ENCODE measurements at places on chromosomes 3 and 15. TPM values are rescaled to one million over a fixed set of nuclear protein-coding genes. Genes with fewer than 3 reads are reported as not detected.

PLXNB1 gene
- 2.0 TPM for total RNA-seq

NME9 gene
- 2.0 TPM for total RNA-seq

NFKBIZ gene
- total RNA-seq = 79.3 TPM

TGM4 gene
- total RNA-seq = not detected

C15orf62 gene
- total RNA-seq = 0.33 TPM

DNA sequence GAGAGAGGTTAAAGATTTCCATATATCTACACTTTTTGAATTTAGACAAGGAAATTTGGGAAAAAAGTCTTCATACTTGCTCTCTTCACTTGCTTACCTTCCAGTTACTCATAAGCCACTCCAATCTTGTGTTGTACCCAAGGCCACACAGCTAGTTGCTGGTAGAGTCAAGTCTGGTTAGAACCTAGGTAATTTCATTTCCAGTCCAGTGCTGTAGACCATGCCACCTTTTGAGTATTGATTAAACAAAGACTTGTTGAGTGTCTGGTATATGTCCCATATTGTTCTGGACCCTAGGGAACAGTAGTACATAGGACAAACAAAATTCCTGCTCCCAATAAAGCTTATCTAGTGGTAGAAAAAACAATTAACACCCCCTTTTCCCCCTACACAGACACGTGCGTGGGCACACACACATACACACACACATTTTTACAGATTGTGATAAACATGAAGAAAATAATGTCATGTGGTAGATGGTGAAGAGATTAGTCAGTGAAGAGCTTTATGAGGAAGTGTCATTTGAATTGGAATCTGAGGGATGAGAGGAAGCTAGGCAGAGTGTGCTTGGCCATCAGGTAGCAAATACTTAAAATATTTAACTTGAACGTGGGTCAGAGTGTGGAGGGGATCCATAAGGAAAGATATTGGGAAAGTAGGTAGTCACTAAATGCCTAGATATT, 2.1 kb downstream of the CMC1 start:
- H3K4me3 ChIP-seq = peak overlapping the region; percentile 20
- H3K36me3 ChIP-seq = peaks cover 9% of the 10 kb centered on the region
- no peaks in the 10 kb centered on the region for H3K27me3 ChIP-seq
- no peak overlapping the region for H3K27ac ChIP-seq

GRCh38 chr15:75059607-75060006, 36.2 kb downstream of the PPCDC start:
- no peaks in the 10 kb centered on the region for H3K4me1 ChIP-seq
- H3K4me3 ChIP-seq = no peak overlapping the region
- no peak for DNase-seq
- peaks cover 2% of the 10 kb centered on the region for H3K27me3 ChIP-seq

DNA sequence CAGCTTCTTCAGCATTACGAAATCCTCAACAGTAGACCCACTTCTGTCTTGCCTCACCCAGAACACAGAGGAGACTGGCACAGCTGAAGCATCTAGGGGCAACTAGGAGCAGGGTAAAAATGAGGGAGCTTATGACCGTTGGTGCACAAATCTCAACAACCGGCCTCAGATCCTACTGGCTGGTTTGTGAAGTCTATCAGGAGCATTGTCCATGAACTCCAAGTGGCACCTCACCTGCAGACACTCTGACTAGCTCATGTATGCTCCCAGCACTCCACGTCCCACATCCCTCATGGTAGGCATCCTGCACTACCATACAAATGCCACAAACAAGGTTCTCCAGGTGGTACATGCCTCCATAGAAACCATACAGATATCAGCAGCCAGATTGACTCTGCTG, 163.1 kb downstream of the TLE3 start:
- no peak overlapping the region for H3K4me3 ChIP-seq
- no peak for DNase-seq
- H3K27ac ChIP-seq = no peak overlapping the region
- peaks cover 2% of the 10 kb centered on the region for H3K27me3 ChIP-seq

GRCh38 chr3:61617041-61617440, 55.7 kb downstream of the PTPRG start:
- H3K36me3 ChIP-seq = no peaks in the 10 kb centered on the region
- H3K4me3 ChIP-seq = no peak overlapping the region
- DNase-seq = no peak
- no peaks in the 10 kb centered on the region for H3K4me1 ChIP-seq

DNA sequence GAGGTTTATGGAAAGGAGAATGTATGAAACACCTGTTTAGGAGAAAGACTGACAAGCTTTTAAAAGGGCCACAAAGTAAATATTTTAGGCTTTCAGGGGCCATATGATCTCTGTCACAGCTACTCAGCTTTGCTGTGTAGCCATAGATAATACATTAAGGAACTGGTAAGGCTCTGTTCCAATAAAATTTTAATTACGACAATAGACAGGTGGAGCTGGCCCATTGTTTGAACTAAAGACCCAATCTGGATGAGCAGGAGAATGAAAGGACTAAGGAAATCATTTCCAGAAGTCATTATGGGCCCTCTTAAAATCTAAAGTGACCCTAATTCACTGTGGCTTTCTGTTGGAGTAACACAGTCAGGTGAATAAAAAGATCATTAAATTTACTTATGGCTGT, 48.5 kb upstream of the SLC12A8 start:
- peaks cover 4% of the 10 kb centered on the region for H3K4me1 ChIP-seq
- no peaks in the 10 kb centered on the region for H3K27me3 ChIP-seq
- DNase-seq = no peak

DNA sequence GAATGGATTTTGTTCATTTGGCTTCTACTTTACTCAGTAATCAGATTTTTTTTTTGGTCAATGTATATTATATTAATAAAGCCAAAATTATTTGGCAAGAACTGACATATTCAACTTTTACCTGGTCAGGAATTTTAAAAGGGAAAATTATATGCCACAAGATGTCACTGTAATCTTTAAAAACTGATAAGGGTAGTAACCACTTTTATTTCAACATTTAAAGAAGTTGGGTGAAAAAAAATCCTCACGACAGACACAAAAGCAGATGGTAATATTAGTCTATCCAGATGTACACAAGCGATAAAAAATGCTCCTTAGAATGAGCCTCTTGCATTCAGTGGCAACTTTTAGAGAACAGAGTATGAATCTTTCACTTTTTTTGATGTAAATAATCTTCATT, 101.9 kb downstream of the SERPINI1 start:
- no peak overlapping the region for H3K4me3 ChIP-seq
- no peaks in the 10 kb centered on the region for H3K36me3 ChIP-seq
- H3K27me3 ChIP-seq = peaks cover 7% of the 10 kb centered on the region
- H3K4me1 ChIP-seq = peaks cover 7% of the 10 kb centered on the region

DNA sequence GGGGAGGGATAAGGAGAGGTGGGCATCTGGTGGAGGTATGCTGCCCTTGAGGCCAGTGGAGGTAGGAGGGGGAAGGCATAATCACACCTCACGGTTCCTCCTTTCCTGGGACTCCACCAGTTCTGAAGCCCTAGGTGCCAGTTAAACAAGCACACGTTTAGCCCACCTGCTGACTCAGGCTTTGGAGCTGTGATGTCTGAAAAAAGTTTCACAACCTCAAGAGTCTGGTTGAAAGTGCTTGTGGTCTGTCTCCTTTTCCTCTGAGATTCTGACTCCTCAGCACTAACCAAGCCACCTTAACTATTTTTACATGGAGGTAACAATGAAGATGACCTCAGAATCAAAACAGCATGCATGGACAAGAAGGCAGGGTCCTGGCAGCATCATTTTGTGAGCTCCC, 23.0 kb downstream of the HPS3 start:
- no peak overlapping the region for H3K27ac ChIP-seq
- H3K4me1 ChIP-seq = peaks cover 5% of the 10 kb centered on the region
- peak; percentile 21 for DNase-seq
- H3K36me3 ChIP-seq = peaks cover 22% of the 10 kb centered on the region

GRCh38 chr15:35218215-35218614, 133.1 kb upstream of the NANOGP8 start:
- no peak overlapping the region for H3K4me3 ChIP-seq
- no peaks in the 10 kb centered on the region for H3K27me3 ChIP-seq

- no peak for DNase-seq
- H3K4me1 ChIP-seq = no peaks in the 10 kb centered on the region
- H3K27ac ChIP-seq = no peak overlapping the region
- H3K27me3 ChIP-seq = no peaks in the 10 kb centered on the region
- H3K36me3 ChIP-seq = no peaks in the 10 kb centered on the region
These were observed 51.8 kb downstream of the MITF start for GRCh38 chr3:69791106-69791505.

GRCh38 chr3:111227216-111227615, 155.6 kb downstream of the NECTIN3 start:
- H3K36me3 ChIP-seq = peaks cover 1% of the 10 kb centered on the region
- no peaks in the 10 kb centered on the region for H3K4me1 ChIP-seq
- DNase-seq = no peak
- H3K27me3 ChIP-seq = no peaks in the 10 kb centered on the region
- no peak overlapping the region for H3K4me3 ChIP-seq
- no peak overlapping the region for H3K27ac ChIP-seq

- peaks cover 95% of the 10 kb centered on the region for H3K4me1 ChIP-seq
- peaks cover 2% of the 10 kb centered on the region for H3K36me3 ChIP-seq
- H3K27me3 ChIP-seq = no peaks in the 10 kb centered on the region
These were observed 508.0 kb downstream of the FOXP1 start for GRCh38 chr3:71075494-71075893.

DNA sequence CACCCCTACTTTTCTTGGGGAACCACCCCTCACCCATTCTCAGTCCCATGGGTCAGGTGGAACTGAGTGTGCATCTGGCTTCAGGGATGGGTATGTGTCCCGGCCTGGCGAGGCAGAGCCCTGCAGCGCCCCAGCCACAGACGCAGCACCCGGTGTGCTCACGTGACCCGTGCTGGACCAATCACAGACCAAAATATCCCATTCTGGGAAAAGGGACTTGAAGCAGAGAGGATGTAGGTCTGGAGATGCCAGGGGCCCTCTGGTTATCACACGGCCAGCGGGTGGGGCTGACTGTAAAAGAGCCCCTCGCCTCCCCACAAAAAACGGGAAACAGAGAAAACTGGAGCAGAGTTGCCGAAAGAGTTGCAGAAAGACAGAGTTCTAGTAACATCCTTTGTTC, 138.0 kb upstream of the RAD18 start:
- H3K36me3 ChIP-seq = no peaks in the 10 kb centered on the region
- no peak overlapping the region for H3K4me3 ChIP-seq
- no peaks in the 10 kb centered on the region for H3K27me3 ChIP-seq
- H3K27ac ChIP-seq = no peak overlapping the region
- H3K4me1 ChIP-seq = no peaks in the 10 kb centered on the region

DNA sequence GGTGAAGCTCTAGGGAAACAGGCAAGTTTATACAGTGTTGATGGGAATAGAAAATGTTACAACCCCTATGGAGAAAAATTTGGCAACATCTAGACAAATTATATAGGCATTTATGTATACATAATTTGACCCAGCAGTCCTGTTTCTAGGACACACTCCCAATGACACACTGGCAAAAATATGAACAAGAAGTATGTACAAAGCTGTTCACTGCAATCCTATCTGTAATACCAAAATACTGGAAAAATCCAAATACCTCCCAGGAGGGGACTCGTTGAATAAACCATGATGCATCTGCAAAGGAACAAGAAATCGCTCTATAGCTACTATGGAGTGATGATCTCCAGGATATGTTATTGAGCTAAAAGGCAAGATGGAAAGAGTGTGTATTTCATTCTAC, 8.5 kb downstream of the BFSP2 start:
- H3K27ac ChIP-seq = no peak overlapping the region
- H3K4me1 ChIP-seq = no peaks in the 10 kb centered on the region
- H3K36me3 ChIP-seq = no peaks in the 10 kb centered on the region
- no peaks in the 10 kb centered on the region for H3K27me3 ChIP-seq
- no peak overlapping the region for H3K4me3 ChIP-seq
- no peak for DNase-seq

DNA sequence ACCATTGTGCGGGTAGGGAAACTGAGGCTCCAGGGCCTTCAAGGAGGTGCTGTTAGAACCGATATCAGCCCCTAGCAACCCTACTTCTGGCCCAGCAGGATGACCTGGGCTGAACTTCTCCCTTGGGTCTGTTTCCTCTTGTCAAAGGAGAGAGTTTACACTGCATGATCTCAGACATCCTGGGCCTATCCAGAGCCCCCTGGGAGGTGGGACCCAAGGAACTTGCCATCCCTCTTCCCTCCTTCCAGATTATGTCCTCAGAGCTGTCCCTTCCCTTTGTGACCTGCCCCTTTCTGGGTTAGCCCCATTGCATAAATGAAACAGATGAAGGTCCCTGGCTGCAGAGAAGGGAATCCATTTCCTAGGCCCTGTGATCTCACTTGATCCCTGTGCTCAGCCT, 12.3 kb upstream of the DNAH1 start:
- no peaks in the 10 kb centered on the region for H3K27me3 ChIP-seq
- H3K4me3 ChIP-seq = no peak overlapping the region
- H3K27ac ChIP-seq = no peak overlapping the region
- no peak for DNase-seq
- H3K4me1 ChIP-seq = peaks cover 31% of the 10 kb centered on the region
- peaks cover 2% of the 10 kb centered on the region for H3K36me3 ChIP-seq

DNA sequence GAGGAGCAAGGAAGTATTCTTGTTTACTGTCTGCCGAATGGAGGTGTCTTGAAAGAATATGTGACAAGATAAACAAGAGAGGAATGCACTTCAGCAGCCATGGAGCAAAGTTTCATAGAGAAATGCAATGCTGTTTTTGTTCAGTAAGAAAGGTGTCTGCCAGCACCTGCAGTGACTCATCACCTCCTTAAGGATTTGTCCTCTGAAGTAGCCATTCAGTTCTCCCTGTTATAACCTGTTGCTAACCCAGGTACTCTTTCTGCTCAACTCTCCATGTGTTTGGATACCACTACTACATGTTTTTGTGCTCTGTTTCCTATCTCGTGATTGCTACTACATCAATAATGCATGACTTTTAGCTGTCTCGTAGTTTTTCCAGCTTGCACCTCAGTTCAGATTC, 328.9 kb downstream of the CHL1 start:
- no peaks in the 10 kb centered on the region for H3K4me1 ChIP-seq
- H3K27ac ChIP-seq = no peak overlapping the region
- no peaks in the 10 kb centered on the region for H3K27me3 ChIP-seq
- no peak for DNase-seq

DNA sequence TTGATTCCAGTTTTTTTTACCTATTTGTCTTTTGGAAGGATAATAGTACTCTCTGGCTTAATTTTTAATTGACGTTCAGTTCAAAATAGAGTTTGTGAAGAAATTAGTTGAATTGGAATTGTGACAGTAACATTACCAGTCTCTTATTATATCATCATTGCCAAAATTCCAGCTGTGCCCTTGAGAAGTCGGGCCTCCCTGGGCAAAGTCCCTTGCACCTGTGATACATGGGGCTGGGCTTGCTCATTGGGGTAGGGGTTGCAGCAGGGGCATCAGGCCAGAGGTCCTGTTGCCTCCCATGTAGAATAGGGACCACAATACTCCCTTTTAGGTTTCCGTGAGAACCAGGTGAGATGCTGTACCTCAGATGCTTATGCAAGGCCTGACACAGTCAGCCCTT, 27.9 kb upstream of the APEH start:
- H3K27me3 ChIP-seq = no peaks in the 10 kb centered on the region
- H3K4me3 ChIP-seq = no peak overlapping the region
- H3K4me1 ChIP-seq = no peaks in the 10 kb centered on the region
- H3K36me3 ChIP-seq = no peaks in the 10 kb centered on the region
- H3K27ac ChIP-seq = no peak overlapping the region

- no peak overlapping the region for H3K4me3 ChIP-seq
- peaks cover 16% of the 10 kb centered on the region for H3K36me3 ChIP-seq
- no peaks in the 10 kb centered on the region for H3K27me3 ChIP-seq
- H3K4me1 ChIP-seq = peaks cover 60% of the 10 kb centered on the region
- DNase-seq = no peak
- no peak overlapping the region for H3K27ac ChIP-seq
These were observed 138.8 kb downstream of the RBPMS2 start for GRCh38 chr15:64636556-64636955.

All from activated naive CD4-positive, alpha-beta T cell treated with anti-CD3 and anti-CD28 coated beads for 36 hours (primary cell).